ENCODE measurements at places on chromosomes 12 and 14.

- H3K36me3 ChIP-seq = peaks cover 48% of the 10 kb centered on the region
- H3K4me1 ChIP-seq = no peaks in the 10 kb centered on the region
- no peaks in the 10 kb centered on the region for H3K27me3 ChIP-seq
- no peak overlapping the region for H3K4me3 ChIP-seq
Measured at GRCh38 chr12:62588916-62589315, 122.3 kb downstream of the MON2 start.

- H3K27ac ChIP-seq = no peak overlapping the region
- H3K36me3 ChIP-seq = peaks cover 36% of the 10 kb centered on the region
- peaks cover 9% of the 10 kb centered on the region for H3K4me1 ChIP-seq
- H3K4me3 ChIP-seq = no peak overlapping the region
Measured at GRCh38 chr12:94987076-94987669, 16.3 kb downstream of the NDUFA12 start.

- H3K4me1 ChIP-seq = peaks cover 39% of the 10 kb centered on the region
- no peak for DNase-seq
- no peaks in the 10 kb centered on the region for H3K36me3 ChIP-seq
- H3K27me3 ChIP-seq = peaks cover 33% of the 10 kb centered on the region
Measured at GRCh38 chr12:5807090-5807414, 138.0 kb downstream of the ANO2 start.

DNA sequence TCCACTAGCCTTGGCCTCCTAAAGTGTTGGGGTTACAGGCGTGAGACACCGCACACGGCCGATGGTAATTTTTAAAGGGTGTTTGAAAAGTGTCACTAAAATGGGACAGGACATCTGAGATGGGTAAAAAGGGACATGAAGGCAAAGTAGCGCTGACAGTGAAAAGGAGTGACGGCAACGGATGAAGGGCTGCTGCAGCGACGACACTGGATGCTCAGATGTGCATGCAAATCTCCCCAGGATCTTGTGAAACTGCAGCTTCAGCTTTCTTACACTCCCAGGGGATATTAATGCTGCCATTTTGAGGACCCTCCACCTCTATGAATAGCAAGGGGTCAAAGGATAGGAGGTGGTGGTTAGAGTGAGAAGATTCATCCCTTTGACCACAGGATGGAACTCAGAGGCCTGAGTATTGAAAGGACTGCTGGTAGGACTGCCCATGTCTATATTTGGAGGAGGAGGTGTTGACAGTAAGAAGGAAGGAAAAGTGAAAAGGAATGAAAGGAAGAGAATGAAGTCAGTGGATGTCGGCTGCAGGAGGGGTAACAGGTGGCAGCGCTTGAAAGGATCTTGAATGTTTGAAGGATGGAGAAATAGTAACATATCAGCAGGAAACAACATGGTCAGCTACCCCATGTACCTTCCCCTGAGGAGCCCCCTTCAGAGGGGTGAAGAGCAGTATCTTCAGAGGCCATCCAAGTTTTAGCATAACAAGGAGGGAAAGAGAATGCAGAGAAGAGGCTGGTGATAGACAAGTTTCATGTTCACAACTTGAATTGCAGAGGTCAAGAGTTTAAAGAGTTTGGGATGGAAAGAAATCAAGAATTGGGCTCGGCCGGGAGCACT, 37.1 kb downstream of the CLIP1 start:
- H3K27ac ChIP-seq = no peak overlapping the region
- peaks cover 4% of the 10 kb centered on the region for H3K27me3 ChIP-seq
- no peak for DNase-seq
- peaks cover 10% of the 10 kb centered on the region for H3K4me1 ChIP-seq
- H3K4me3 ChIP-seq = no peak overlapping the region
- H3K36me3 ChIP-seq = no peaks in the 10 kb centered on the region

GRCh38 chr12:94182986-94183707, 34.8 kb downstream of the PLXNC1 start:
- H3K36me3 ChIP-seq = peaks cover 4% of the 10 kb centered on the region
- peaks cover 15% of the 10 kb centered on the region for H3K27me3 ChIP-seq

- H3K4me1 ChIP-seq = peaks cover 75% of the 10 kb centered on the region
- H3K27me3 ChIP-seq = no peaks in the 10 kb centered on the region
- no peak for DNase-seq
- peaks cover 15% of the 10 kb centered on the region for H3K36me3 ChIP-seq
- H3K4me3 ChIP-seq = peak overlapping the region; percentile 88
Measured at GRCh38 chr14:73784181-73784987, 67.2 kb upstream of the PTGR2 start.

- no peak overlapping the region for H3K4me3 ChIP-seq
- H3K4me1 ChIP-seq = peaks cover 11% of the 10 kb centered on the region
- no peak overlapping the region for H3K27ac ChIP-seq
- H3K27me3 ChIP-seq = no peaks in the 10 kb centered on the region
- peaks cover 17% of the 10 kb centered on the region for H3K36me3 ChIP-seq
Measured at GRCh38 chr12:54840244-54840865, 14.0 kb upstream of the MUCL1 start.

DNA sequence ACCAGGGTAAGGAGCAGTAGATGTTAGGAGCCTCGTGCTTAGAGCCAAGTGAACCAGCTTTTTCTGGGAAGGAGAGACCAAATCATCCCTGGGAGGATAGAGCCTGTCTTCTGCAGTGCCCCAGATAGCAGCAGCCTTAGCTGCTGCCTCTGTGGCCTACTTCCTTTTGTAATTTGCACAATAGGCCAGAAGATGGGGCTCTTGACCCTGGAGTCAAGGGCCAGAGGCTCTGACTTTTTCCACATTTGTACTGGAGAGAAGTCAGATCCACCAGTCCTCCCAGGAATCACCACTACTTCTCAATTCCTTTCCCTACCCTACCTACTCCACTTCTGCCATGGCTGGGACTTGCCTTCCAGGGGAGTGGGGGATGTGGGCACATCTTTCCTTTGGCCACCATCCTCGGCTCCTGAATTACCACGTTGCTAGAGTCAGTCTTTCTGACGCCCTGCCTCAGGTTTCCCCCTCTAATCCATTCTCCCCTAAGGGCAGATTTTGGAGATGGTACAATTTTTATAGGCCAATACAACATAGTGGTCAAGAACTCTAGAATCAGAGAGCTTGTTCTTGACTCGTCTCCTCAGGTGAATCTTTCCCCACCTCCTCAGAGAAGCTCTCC, 3.3 kb upstream of the SLC4A8 start:
- peaks cover 20% of the 10 kb centered on the region for H3K4me1 ChIP-seq
- DNase-seq = peak; percentile 61
- no peaks in the 10 kb centered on the region for H3K36me3 ChIP-seq
- peaks cover 15% of the 10 kb centered on the region for H3K27me3 ChIP-seq

GRCh38 chr12:89907659-89908058, 199.0 kb upstream of the ATP2B1 start:
- H3K36me3 ChIP-seq = peaks cover 14% of the 10 kb centered on the region
- H3K27me3 ChIP-seq = peaks cover 11% of the 10 kb centered on the region
- H3K4me3 ChIP-seq = no peak overlapping the region
- no peaks in the 10 kb centered on the region for H3K4me1 ChIP-seq

DNA sequence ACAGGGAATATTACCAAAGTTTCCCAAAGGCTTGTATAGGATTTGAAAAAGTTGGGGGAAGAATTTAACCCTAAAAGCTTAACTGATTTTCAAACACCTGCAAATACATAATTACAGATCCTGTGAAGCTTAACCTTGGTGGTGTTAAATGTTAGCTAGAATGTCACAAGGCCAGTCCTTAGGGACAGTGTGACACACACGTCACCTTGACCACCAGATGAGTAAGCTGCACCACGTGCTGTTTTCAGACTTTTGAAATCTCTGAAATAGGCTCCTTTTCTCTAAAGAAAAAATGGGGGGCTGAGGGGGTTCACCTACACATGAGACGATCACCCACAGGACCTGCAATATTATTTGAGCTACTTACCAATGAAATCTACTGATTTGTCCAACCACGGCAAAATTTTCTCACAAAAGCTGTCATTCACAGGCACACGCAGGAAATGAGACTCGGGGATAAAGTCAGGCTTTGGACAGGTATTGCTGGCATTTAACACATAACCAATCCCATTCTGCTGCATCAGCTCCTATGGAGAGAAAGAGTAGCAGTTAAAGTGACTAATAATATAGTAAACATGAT, 75.9 kb downstream of the DUSP16 start:
- DNase-seq = no peak
- H3K4me3 ChIP-seq = no peak overlapping the region
- H3K27ac ChIP-seq = no peak overlapping the region
- peaks cover 28% of the 10 kb centered on the region for H3K36me3 ChIP-seq
- no peaks in the 10 kb centered on the region for H3K27me3 ChIP-seq
- H3K4me1 ChIP-seq = no peaks in the 10 kb centered on the region

- H3K4me3 ChIP-seq = peak overlapping the region; percentile 28
- peak overlapping the region; percentile 85 for H3K27ac ChIP-seq
- peaks cover 48% of the 10 kb centered on the region for H3K4me1 ChIP-seq
- peaks cover 3% of the 10 kb centered on the region for H3K27me3 ChIP-seq
- H3K36me3 ChIP-seq = no peaks in the 10 kb centered on the region
- peak; percentile 13 for DNase-seq
Measured at GRCh38 chr12:32446316-32447119, 47.2 kb downstream of the FGD4 start.

GRCh38 chr12:94769047-94769420, 118.7 kb upstream of the TMCC3 start:
- H3K36me3 ChIP-seq = peaks cover under 1% of the 10 kb centered on the region
- H3K4me1 ChIP-seq = peaks cover 71% of the 10 kb centered on the region
- H3K4me3 ChIP-seq = peak overlapping the region; percentile 37
- peaks cover 4% of the 10 kb centered on the region for H3K27me3 ChIP-seq
- peak overlapping the region; percentile 78 for H3K27ac ChIP-seq

Measured in nephron progenitor cell (in vitro differentiated cells).